Endothelial cell of umbilical vein (primary cell): ENCODE measurements at places on chromosomes 1 and 21.

GRCh38 chr1:213977486-213977842 is 10.3 kb upstream of the PROX1 start:
- DNase-seq: peak; percentile 98

DNA sequence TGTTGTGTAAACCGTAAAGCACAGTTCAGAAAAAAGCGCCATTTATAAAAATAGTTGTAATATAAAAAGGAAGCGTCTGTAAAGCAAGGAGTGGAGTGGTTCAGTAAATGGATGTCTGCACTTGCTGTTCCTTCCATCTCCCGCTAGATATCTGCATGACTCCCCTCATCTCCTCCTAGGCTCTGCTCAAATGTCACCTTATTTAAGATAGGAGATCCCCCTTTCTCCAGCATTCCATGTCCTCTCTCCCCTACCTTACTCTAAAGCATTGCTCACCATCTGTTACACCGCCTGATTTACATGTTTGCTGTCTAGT is 745 bp downstream of the MUL1 start:
- DNase-seq: no peak

- DNase-seq: no peak
These were observed 64.4 kb upstream of the LAPTM5 start for GRCh38 chr1:30822006-30822405.

- DNase-seq: no peak
These were observed 2.6 kb upstream of the TMCO4 start for GRCh38 chr1:19802269-19802668.

- DNase-seq: peak; percentile 87
These were observed 54.1 kb downstream of the CD46 start for GRCh38 chr1:207805841-207806421.

DNA sequence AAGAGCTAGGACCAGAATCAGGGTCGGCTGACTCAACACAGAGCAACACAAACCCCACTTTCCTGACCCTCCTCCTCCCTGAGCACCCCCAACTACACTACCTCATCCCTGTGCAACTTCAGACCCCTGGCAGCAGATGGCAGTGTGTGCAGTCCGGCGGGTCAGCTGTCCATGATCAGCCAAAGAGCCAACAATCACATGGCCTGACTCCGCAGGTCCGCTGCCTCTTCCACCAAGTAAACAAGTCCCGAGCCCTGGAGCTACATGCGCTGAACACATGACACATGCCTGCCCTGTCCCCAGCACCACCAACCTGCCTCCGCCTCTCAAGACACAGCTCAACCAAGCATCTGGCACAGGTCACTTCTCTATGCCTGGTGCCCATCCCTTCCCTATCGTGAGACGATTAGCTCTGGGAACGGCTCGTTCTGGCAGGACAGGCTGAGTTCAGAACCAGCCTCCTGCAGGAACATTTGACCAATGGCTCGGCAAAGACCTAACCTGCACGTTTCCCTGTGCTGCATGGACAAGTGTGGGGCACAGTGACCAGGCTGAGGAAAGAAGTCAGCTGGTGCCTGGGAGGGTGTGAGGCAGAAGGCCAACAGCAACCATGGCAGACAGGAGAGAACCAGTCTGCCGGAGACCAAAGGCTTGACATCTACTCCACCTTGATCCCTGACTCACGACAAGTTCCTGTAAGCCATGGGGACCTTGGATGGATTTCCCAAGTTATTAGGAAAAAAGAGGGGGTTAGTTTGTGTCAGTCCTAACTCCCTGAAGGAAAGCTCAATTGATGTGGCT is 60.3 kb downstream of the CD46 start:
- DNase-seq: peak; percentile 55

GRCh38 chr1:230117694-230118093 is 50.7 kb downstream of the GALNT2 start:
- no peak for DNase-seq

- DNase-seq: peak; percentile 9
These were observed 5.6 kb upstream of the S100A7 start for GRCh38 chr1:153465811-153466636.

GRCh38 chr1:230828421-230828820 is 39.9 kb downstream of the C1orf198 start:
- no peak for DNase-seq

- DNase-seq: no peak
These were observed 6.0 kb upstream of the LY9 start for GRCh38 chr1:160789702-160790611.
